ENCODE measurements at places on chromosomes 4 and X. TPM values are rescaled to one million over a fixed set of nuclear protein-coding genes. Genes with fewer than 3 reads are reported as not detected.
A peak's percentile ranks its signal among the peaks of the same experiment; 100 is the strongest.

GRCh38 chr4:924107-925096 lies 7.7 kb downstream of the GAK start:
- no peak for DNase-seq

Gene SAT1
- total RNA-seq = 479 TPM

DNA sequence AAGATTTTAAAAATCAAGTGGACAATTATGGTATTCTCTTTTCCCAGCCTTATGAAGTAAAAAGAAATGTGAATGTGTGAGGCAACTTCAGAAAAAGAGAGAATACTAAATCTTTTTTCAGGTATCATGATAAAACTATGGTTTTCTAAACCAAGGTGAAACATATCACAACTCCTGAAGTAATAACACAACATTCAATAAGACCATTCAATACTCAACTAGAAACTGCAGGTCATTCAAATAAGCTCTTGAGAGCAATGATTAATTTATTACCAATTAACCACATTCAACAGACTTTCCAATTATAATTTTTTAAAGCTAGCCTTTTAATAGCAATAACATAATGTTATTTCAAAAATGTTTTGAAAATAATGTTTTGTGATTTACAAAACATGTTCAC lies 35.8 kb downstream of the SLC10A7 start:
- no peak for DNase-seq

DNA sequence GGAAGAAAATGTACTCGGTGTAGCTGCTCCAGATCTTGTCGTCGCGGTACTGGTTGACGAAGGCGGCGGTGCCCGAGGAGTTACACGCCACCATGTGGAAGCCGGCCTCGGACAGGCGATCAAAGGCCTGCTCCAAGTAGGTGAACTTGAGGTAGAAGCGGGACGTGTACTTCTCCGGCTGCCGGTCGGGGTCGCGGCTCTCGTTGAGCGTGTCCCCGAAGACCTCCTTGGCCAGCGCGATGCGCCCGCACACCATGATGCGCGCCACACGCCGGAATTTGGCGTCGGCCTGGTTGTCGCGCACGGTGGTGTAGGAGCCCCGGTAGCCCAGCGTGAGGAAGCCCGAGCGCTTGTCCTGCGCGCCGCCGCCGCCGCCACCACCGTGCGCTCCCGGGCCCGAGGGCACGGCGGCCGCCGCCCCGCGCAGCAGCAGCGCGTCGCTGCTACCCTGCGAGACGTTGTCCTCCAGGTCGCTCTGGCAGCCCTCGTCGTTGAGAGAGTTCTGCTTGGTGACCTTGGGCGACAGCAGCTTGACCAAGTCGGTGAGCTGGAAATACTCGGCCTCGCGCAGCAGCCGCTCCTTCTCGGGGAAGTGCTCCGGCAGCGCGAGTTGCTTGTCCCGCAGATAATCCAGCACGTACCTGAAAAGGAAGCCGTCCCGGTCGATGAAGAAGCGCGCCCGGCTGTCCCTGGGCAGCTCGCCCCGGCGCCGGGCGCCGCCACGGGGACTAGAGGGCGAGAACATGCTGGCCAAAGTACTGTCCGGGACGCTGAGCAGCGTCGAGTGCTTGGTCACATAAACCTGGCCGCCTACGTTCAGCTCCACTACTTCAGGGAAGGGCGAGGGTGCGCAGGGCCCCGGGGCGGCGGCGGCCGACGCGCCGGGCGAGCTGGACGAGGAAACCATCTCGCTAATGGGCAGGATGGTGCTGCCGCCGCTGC lies 775 bp downstream of the KCTD8 start:
- DNase-seq = peak; percentile 47

GRCh38 chrX:104913348-104913747 lies 307.1 kb downstream of the TEX13A start:
- DNase-seq = no peak

Gene RAB33B
- total RNA-seq = 11.4 TPM

DNA sequence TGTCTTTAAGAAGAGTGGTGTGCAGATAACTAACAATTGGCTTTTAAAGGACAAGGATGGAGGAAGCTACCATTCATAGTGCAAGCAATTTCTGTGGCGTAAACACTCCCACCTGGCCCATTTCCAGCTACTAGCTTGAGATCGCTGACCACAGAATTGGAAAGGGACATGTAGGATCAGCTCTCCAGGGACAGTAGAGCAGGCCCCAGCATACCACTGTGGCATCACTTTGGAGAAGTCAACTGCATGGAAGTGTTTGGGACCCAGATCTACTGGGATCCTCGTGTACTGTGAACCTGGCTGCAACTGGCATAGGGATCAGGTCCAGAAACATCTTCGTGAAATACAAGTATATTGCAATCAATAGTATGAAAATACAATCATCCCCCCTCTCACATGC lies 515.0 kb downstream of the INPP4B start:
- DNase-seq = no peak

Gene PNMA6A
- 1.3 TPM for total RNA-seq

GRCh38 chrX:9566150-9566621 lies 101.3 kb downstream of the TBL1X start:
- no peak for DNase-seq

GRCh38 chrX:283115-283845 lies 2.1 kb downstream of the PLCXD1 start:
- DNase-seq = peak; percentile 82

- no peak for DNase-seq
Measured at GRCh38 chr4:53804719-53805118, 213.4 kb upstream of the LNX1 start.

- no peak for DNase-seq
Measured at GRCh38 chrX:82141942-82142341, 940.0 kb downstream of the SH3BGRL start.

DNA sequence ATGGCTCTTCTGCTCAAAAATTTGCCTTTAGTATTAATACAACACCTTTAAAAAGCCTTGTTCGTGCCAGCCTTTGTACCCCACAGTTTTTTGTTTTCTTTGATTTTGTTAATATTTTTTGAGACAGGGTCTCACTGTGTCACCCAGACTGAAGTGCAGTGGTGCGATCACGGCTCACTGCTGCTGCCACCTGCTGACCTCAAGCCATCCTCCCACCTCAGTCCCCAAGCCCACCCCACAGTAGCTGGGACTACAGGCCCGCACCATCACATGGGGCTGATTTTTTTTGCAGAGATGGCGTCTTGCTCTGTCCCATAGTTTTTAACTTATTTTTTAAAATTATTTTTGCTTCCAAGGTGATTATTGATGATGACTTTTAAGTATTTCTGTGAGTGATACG lies 134.0 kb downstream of the HTR2C start:
- no peak for DNase-seq

Gene GRID2
- 11.6 TPM for total RNA-seq

Gene CACNA1F
- total RNA-seq = 0.59 TPM

Gene TREX2
- total RNA-seq = 1.5 TPM

DNA sequence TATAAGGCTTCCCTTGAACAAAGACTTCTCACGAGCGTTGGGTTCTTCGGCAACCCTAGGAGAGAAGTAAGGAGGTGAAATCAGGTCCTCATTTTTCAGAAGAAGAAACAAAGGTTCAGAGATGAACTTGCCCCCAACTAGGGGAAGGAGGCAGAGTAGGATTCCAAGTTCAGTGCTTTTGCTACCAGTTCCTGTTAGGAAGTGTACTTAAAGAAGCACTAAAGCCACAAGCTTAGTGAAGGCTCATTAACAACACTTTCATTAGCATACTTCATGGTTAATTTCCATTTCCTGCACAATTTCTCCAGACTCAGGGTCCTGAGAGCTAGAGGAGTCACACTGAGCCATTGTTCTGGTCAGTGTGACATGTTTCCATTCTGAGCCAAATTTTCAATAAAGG lies 52.1 kb downstream of the VSIG4 start:
- DNase-seq = no peak

DNA sequence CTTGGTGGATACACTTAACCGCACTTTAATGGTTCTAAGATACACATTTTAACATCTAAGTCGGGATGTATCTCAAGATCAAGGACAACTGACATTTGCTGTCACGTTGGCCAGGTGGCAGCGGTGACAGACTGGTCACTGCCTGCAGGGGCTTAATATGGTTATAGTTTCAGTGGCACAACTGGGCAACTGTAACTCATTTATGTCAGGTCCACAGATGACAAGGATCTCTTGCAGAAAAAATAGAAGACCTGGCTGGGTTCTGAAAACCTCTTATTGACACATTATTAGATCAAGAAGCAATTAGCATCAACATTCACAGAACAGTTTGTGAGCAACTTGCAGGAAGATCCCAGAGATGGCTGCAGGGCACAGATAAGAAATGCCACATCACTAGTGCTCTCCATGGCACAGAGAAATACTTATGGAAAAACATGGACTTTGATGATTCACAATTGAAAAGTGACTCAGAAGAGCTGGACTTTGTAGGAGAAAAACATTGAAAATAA lies 99.6 kb upstream of the SORBS2 start:
- no peak for DNase-seq

GRCh38 chrX:136205882-136206380 lies 45.3 kb downstream of the MAP7D3 start:
- DNase-seq = no peak

Gene MAGEA4
- total RNA-seq = 0.23 TPM

DNA sequence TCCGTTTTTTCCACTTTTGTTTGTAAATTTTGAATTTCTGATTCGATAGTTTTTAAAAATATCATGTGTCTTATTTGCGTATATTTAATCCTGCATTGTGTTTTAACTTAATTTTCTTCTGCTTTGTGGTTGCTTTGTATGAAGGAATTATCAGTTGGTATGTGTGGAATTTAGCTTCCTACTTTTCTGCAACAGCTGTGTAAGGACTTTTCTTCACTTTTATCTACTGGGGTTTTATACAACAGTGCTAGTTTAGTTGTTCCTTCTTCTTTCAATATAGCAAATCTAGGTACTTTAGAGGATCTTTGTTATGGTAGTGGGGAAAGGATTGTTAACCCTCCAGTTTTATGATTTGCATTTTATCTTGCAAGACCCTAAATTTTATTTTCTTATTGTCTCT lies 410.3 kb downstream of the CCSER1 start:
- DNase-seq = no peak

DNA sequence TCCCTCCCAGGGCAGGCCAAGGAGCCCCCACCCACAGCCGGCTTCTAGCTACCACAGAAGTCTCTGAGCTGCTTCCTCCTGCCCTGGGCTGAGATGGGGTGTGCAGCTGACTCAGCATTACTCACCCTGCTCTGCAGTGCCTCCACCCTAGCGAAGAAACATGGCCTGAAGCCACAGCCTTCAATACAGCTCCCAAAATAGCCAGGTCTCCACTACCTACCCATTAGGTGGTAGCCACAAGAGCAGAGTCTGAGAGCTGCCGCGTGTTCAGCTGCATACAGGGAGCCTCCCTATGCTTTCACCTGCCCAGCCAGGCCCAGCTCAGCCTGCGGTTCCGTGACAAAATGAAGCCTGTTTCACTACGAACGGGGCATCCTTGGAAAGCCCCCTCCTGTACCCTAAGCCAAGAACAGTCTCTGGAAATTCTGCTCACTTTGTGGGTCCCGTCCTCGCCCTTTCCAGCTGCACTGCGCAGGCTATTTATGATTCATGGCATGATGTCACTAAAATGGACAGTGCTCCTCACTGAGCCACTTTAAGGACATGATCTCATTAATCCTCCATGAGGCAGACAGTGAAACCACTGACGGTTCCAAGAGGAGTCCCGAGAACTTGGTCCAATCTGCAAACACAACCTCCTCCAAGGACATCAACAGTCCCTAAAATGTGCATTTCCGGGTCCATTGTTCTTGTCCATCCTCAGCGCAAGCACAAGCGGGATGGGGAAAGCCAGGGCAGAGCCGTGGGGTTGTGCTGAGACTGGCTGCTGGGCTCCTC lies 20.2 kb downstream of the WDR1 start:
- DNase-seq = no peak

DNA sequence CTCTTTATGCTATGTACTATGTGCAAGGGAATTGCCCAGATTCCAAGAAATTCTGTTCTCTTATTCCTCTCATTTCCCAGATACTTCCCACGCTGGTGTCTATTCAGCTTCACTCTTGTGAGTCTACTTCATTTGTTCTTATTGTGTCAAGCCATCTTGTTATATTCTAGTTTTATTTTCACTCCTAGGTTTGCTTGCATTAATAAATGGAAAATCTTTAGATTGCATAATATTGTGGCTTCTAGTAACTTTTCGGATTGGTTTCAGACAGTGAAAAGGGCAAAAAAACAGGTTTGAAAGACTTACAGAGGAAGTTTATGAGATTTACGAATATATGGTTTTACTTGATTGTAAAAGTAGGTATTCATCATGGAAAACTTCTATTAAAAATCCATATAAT lies 128.4 kb downstream of the BTC start:
- no peak for DNase-seq

DNA sequence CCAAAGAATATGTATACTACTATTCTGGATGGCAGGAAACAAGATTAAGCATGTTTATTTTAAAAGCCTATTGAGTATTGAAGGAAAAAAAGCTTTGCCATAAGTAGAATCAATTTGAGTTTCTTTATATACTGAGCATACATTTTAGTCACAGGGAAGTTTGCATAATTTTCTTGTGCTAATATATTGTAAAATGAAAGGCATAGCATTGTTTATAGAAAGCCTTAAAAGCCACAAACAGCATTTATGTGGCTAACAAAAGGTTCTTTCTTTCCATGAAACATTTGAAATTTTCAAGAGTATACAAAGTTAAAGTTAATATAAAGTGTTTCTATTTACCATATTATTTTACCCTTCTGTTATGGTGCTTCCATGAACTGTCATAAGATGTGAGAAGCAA lies 1133.8 kb upstream of the PCDH10 start:
- DNase-seq = no peak

- no peak for DNase-seq
Measured at GRCh38 chr4:1728061-1728980, 7.0 kb downstream of the TACC3 start.

DNA sequence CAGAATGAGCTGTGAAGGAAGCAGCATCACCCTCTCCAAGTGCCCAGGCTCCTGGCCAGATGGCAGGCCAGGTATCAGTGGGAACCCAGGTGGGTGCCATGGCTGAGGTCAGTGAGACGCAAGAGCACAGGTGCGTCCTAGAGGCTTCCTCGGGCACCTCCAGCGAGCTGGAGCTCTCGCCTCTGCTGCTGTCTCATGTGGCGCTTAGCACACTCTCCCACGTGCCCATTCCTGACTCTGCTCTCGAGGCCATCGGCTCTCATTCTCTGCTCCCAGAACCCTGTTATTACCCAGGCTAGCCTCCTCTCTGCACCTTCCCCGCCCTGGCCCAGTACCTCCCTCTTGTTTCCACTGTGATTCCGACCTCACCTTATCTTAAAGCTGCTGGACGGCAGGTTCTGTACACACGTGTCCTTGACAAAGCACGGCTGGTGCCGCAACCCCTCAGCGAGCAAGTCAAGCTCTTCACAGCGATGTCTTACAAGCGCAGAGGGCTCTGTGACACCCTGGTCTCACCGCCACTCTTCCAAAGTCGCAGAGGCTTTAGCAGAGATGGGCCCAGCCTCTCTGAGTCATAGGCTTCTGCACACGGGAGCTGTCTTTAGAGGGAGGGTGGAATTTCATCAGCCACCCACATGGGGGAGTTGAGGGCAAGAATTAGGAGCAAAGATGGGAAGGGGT lies 15.4 kb upstream of the MSANTD1 start:
- no peak for DNase-seq

GRCh38 chr4:145153904-145154298 lies 26.5 kb downstream of the OTUD4 start:
- no peak for DNase-seq

GRCh38 chrX:153816831-153817690 lies 13.3 kb downstream of the PDZD4 start:
- no peak for DNase-seq

Gene FATE1
- not detected for total RNA-seq

GRCh38 chr4:95552942-95553550 lies 4.3 kb upstream of the UNC5C start:
- DNase-seq = no peak

Gene SPATA4
- total RNA-seq = not detected
